Osteoblast (primary cell): ENCODE measurements at places on chromosomes 13 and 19. TPM values are rescaled to one million over a fixed set of nuclear protein-coding genes. Genes with fewer than 3 reads are reported as not detected.

DNA sequence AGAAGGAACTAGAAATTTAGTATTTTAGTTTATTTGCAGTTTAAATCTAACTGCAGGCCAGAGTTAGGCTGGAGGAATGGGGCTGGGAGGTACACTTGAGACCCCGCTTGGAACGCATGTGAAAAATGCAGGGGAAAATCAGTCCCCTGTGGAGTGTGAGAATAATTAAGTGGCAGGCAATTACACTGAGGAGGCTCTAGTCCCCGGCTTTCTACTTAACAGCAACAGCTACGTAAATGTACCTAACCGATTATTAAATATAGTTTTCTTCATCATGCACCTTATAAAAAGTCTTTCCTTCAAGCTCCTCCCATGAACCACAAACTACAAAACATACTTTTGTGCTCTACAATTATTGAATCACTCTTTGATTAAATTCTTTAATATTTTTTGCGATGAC, 804 bp downstream of the ZNF708 start:
- peak; percentile 19 for DNase-seq

- no peak for DNase-seq
Observed at GRCh38 chr13:111554539-111555267, 234.3 kb downstream of the TEX29 start.

DNA sequence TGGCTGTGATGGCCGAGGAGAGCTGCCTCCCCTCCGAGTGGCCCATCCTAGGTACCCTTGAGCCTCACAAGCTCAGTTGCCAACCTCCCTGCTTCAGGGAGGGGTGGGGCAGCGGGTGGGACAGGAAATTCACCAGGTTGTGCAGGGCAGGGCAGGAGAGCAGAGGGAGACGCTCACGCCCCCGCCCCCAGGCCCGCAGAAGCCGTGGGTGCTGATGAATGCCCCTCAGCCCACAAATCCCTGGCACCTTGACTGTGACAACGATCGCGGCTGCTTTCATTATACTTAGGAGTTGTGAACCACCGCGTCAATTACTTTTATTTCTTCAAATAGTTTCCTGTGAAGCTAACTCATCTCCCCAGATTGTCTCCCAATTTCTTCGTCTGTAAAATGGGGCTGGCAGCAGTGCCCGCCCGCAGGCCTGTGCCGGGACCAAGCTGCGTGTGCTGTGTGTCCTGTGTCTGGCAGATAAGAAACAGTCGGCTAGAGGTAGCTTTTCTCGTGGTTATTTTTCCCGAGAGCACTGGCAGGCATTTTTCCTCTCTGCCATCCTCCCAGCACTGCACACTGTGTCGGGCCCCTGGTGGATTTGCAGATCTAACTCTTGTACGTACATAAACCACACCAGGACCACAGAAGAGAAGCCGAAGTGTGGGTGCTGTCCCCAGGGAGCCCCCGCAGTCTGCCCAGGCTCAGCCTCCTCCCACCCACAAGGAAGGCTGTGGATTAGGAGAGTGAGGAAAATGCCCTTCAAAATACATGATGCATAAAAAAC, 7.9 kb upstream of the RASA3 start:
- no peak for DNase-seq

DNA sequence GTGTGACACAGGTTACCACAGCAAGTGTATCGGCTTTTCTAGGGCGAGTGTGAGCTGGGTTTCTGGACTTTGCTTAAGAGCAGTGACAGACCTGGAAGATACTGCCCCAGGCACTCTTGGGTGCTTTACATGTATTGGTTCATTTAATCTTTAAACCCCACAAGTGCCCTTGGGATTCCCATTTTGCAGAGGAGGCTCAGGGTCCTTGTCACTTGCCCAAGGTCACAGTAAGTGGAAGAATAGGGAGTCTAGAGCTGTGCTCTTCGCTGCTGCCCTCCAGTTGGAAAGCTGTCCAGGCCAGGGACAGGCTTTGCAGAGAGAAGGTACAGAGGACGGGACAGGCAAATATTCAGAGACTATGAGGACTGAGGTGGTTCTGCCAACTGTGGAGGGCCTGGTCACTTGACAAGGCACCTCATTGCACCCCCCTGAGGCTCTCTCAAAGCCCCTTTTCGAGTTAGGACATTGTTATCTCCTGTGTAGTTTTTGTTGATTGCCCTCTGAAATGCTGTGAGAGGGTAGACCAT, 42.4 kb downstream of the BBC3 start:
- DNase-seq: no peak

DNA sequence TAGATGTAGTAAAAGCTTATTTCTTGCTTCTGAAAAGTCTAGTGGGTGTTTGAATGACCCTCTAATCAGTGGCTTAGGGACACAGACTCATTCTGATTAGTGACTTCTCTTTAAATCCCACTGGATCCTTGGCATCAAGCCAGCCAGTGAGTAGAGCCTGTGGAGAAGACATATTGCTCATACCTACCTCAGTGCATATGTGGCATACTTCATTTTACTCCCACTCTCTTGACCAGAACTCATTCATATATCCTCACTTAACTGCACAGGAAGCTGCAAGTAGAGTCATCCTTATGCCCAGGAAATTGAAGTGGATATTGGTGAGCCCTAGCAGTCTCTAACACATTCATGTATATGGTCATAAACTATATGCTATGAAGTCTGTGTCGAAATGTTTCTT, 148.3 kb downstream of the PDS5B start:
- no peak for DNase-seq

DNA sequence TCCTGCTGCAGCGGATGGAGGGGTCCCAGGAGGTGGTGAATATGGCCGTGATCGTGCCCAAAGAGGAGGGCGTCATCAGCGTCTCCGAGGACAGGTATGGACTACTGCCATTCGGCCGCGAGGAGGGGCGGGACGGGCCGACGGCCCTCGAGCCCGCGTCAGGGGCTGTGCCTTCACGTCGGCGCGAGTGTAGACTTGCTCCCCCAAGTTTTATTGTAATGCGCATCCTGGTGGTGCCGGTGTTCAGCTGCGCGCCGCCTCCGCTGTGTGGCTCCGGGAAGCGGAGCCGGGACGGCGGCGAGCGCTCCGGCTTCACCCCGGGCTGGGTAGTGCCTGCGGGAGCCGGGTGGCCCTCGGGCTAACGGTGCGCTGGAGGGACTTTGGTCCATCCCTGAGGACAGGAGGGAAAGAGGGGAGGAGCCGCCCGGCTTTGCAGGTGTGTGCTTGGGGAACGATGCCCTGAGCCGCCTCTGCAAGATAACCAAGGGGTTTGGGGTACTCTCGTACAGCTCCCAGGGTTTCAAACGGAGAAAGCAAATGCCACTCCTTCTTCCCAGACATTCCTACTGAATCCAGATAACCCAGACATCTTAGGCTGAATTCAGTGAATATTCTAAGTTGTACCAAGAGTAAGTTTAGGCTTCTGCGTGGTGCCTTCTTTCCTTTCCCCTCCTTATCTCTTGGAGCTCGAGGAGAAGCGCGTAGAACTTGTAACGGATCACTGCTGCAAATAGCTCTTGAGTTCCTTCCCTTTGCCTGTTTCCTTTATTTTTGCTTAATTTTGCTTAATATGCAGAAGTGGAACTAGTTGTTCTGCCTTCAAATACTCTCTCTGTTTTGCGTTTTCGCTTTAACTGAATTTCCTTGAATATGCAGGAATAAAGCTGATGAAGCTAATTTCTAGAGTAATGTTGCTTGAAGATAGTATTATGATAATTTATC, 740 bp downstream of the WDFY2 start:
- DNase-seq: peak; percentile 51

- DNase-seq: no peak
Observed at GRCh38 chr13:97369261-97369893, 64.6 kb upstream of the RAP2A start.

DNA sequence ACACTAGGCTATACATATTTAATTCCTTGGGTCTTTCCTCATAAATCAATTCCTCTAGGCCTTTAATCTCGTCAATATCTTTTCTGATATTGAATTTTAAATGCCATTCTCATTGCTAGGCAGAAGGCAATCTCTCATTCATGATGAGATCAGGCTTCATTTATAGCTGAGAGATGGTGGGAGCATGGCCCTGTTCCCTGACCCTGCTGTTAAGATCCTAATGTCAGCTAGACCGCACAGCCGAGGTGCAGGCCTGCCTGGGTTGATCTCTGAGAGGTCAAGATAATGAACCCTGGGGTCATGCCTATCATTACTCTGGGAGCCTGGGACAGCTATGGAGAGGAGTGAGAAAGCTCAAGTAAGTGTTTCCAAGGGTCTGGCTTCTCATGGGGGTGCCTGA, 253.8 kb downstream of the DNAJC15 start:
- no peak for DNase-seq

DNA sequence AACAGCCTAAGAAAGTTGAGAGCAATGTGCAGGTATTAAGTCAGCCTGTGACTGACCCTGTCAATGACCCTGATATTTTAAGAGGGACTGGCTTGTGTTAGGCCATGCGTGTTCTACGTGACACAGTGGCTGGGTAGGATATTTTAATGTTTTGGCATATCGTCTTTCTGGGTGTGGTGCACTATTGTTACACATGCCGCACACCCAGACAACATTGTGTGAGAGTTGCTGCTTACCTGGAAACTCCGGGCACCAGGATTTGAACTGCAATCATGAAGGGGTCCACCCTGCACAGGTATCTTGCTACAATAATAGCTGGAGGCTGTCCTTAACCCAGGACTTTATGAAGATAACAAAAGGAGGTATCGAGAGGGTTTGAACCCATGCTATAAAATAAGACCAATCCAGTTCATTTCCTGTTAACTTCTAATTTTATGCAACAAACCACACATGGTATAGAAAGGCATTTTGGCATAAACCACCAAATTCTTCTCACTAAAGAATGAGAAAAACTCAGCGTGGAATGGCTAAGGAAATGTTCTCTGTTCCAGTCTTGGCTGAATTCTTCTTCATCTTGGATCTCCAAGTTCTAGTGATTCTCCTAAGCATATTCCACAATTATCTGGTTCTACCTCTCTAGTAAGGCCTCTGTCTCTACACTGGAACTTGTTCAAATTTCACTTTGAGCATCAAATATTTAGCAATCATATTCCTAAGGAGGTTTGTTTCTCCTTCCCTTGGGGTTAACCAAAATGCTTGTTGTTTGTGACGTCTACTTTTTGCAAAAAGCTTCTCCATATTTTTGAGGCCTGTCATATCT, 38.7 kb upstream of the POMP start:
- DNase-seq: no peak

DNA sequence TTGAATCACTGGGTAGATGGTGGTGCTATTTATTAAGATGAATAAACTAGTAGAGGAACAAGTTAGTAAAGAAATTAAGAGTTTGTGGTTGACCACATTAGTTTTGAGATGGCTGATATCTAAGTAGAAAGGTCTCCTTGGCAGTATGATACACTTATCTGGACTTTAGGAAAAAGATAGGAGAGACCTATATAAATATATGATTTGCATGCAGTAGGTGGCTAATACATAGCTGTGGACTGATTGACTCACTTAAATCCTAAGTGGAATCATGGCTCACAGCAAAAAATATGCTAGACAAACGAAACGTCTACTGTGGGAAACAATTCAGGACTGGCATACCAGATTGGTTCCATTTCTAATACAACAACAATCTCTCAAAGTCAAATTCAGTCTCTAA, 92.0 kb downstream of the CAB39L start:
- DNase-seq: no peak

GRCh38 chr13:77310579-77311279, 16.2 kb downstream of the MYCBP2 start:
- DNase-seq: no peak

Gene MAG
- total RNA-seq: not detected in 2 replicates

Gene MZF1
- 22.7 and 23.9 TPM in 2 replicates for total RNA-seq

Gene ZNF709
- 5.0 and 5.1 TPM in 2 replicates for total RNA-seq

Gene KCTD15
- 39.5 and 55.7 TPM in 2 replicates for total RNA-seq

Gene ZNF548
- 23.6 and 27.9 TPM in 2 replicates for total RNA-seq

Gene CFAP97D2
- not detected in 2 replicates for total RNA-seq
